ENCODE measurements at places on chromosomes 12 and 14.

GRCh38 chr14:61433828-61434227 is 112.4 kb downstream of the PRKCH start:
- no peak for DNase-seq

GRCh38 chr12:123713823-123714585 is 1.9 kb downstream of the ATP6V0A2 start:
- DNase-seq: no peak

- no peak for DNase-seq
Observed at GRCh38 chr12:58871556-58871955, 48.7 kb downstream of the LRIG3 start.

DNA sequence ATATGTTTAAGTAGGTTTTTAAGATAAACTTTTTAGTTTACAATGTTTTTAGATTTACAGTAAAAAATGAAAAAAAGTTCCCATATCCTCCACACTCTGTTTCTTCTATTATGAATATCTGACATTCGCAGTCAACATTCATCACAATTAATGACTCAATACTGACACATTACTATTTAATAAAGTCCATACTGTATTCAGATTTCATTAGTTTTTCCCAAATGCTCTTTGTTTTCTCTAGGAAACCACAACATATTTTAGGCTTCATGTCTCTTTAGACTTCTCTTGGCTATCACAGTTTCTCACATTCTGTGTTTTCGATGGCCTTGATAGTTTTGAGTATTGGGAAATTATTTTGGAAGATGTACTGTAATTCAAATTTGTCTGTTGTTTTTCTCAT is 399.8 kb downstream of the SLC6A15 start:
- no peak for DNase-seq

GRCh38 chr12:67077617-67078016 is 191.5 kb upstream of the CAND1 start:
- no peak for DNase-seq

DNA sequence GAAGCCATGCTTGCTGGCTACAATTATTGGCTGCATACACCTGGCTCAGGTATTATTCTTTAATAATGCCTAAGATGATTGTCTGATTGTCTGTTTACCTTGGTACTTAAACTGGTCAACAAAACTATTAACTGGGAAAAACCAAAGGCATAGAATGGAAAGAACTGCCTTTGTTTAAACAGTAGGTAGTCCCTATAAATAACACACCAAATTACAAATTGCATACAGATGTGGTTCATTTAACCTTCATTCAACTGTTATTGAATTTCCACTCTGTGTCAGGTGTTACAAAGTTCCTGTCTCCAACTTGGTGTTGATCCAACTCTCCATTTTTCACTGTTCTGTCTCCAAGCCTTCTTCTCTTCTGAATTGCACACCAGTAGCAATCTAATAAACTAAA is 79.8 kb upstream of the FSCB start:
- DNase-seq: no peak

- DNase-seq: no peak
Observed at GRCh38 chr14:96104469-96105057, 65.4 kb downstream of the C14orf132 start.

- DNase-seq: no peak
Observed at GRCh38 chr12:62808166-62808879, 126.6 kb downstream of the PPM1H start.

DNA sequence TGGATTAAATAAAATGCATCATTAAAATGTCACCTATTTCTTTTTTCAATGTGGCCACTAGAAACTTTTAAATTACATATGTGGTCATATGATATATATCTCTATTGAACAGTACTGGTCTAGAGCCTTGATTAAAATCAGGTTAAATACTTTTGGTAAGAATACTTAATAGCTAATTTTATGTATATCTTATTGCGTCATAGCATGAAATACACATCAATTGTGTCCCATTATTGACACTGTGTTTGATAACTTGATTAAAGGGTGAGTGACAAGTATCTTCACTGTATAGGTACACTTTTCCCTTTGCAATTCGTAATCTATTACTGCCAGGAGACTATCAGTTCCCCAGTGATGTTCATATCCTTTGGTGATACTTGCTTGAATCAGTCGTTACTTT is 4.4 kb upstream of the HELB start:
- DNase-seq: no peak

DNA sequence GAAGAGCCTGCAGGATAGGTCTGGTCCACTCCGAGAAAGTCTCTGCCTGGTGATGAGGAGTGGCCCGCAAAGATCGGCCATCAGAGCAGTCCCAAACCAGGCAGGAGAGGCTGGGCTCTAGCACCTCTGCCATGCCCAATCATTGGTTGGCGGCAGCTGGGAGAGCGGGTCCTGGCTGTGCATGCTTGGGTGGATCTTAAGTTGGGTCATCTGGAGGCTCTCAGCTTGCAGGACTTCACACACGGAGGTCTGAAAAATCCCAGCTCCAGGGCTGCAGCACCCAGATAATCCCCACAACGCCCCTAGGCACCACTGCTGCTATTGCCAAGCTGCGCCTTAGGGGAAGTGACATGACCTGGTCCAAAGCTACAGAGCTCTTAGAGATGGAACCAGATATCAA is 766.7 kb upstream of the TBX3 start:
- no peak for DNase-seq

DNA sequence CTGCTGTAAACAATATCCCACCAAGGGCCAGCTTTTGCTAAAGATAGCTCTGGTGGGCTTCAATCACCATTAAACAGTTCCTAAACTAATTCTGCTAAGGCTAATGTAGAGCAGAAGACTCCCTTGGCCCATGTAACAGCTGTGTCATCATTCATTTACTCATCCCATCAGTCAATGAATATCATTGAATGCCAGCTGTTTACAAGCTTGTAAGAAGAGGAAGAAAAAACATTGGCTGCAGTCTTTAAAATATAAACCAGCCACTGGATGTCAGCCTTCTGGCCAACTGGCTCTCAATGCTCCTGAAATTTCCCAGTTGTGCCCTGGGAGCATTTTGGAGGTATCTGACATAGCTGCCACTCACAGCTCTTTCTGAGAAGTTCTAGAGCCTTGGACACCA is 18.0 kb upstream of the MAP3K9 start:
- no peak for DNase-seq

GRCh38 chr14:77590845-77591485 is 25.5 kb downstream of the SPTLC2 start:
- no peak for DNase-seq

DNA sequence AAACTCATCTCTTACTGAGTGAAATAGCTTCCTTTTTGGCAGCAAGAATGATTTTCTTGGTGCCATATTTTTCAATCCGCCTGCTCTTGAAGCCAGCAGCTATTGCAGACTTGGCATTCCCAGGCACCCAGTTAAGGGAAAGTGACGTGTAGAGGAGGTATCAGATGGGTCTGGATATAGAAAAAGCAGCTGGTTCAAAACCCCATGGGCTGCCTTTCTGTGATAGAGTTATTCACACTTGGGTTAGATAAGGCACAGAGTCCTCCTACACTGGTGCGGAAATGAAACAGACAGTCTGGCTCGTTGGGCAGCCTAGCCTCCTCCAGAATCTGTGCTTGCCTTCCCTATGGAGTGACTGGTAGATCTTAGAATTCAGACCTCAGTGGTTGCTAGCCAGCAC is 62.2 kb downstream of the PTPN11 start:
- DNase-seq: no peak

Measured in stimulated activated CD8-positive, alpha-beta memory T cell treated with anti-CD3 and anti-CD28 coated beads, Interleukin-4, amount 100 ng/mL, for 1 hour (primary cell).